ENCODE measurements at places on chromosomes 12 and 14.
A peak's percentile ranks its signal among the peaks of the same experiment; 100 is the strongest.

- DNase-seq = no peak
Observed at GRCh38 chr12:118061011-118061872, at the start of gene WSB2. Gene WSB2 (minus strand): TSS chr12:118061179. CDS start chr12:118061048, 131 bp downstream.

DNA sequence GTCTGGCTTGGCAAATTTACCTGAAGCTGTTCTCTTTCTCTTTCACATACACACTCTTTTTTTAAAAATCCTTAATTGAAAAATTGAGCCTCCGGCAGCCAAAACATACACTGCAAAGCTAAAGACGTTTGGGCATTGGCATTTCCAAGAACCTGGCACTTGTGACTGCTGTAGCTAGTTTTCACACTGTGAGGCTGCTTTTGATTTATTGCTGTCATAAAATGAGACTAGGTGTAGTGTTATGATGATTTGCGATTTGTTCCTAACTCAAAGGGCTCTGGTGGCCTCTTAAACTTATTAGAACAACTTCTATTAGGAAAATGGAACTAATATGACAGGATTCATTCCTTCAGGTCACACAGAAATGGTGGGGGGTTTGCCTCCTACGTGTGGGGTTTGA is 377.1 kb upstream of the FAR2 start:
- no peak for DNase-seq

DNA sequence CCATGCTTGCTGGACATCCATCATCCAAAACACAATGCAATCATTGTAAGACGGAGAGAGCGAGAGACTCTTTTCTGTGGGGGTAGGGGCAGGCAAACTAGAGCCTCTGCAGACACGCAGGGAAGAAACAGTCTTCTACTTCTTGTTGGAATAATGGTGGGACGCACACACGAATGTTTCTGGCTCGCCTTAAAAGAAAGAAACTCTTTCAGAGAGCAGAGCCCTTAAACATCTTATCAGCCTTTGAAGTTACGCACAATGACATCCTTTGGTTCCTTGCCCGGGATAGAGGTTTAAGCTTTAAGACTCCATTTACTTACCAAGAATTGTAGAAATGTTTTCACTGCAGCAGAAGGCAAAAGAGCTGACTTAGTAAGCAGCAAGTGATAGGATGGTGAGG is 133.8 kb upstream of the FOXN3 start:
- no peak for DNase-seq

- no peak for DNase-seq
Observed at GRCh38 chr12:72740064-72740463, 467.9 kb downstream of the TRHDE start.

DNA sequence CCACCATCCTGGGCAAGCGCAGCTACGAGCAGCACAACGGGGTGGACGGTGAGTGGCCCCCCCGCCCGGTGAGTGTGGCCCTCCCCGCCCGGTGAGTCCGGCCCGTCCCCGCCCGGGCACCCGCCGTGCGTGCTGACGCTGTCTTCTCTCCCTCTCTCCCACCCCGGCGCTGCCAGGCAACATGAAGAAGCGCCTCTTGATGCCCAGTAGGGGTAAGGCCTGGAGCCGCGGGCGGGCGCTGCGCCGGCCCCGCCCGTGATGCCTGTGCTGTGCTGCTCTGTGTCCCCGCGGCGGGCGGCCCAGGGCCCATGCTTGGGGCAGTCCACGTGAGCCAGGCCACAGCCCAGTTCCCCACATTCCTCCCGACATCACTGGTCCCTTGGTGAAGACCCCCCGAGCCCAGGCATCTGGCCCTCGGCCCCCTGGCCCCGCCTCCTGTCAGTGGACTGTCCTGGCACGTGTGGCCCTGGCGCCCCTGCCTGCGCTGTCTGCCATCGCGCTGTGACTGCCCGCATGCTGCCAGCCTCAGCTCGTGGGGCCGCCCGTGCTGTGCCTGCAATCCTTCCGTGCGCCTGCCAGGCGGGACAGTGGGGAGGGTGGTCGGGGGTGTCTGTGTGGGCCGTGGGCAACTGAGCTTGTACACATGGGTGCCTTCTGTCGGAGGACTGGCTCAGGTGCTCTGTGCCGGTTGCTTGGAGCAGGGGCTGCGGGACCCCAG is 7.9 kb upstream of the CRIP2 start:
- no peak for DNase-seq

DNA sequence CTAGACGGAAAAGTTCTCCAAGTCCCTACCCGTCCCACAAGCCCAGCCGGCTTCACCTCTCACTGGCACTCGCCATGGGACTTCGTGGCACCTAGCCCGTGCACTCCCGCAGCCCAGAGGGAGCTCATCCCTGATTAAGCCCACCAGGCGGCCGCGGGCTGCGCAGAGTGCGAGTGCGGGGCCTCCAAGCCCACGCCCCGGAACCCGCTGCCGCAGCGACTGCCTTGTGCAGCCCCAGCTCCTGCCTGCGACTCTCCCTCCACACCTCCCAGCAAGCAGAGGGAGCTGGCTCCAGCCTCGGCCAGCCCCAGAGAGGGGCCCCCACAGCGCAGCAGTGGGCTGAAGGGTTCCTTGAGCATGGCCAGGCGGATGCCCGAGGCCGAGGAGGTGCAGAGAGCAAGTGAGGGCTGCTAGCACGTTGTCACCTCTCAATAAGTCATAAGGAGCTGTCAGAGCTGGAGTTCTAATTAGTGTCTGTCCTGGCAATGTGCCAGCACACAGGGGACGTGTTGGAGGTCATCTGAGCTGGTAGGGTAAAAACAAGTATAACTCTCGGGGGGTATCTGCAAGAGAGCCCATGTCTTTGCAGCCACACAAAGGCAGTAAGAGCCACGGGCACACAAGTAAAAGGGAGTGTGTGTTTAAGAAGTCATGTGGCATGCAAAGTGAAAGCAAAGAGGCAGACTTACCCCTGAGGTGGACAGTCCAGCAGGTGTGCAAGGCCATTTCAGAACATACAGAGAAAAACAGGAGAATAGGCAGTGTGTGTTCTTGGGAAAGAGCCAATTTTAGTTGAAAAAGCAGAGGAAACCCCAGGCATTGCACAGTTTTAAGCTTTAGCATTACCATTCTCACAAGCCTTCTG is 27.1 kb upstream of the TMTC2 start:
- no peak for DNase-seq

GRCh38 chr14:65075628-65076325 is 26.5 kb downstream of the MAX start:
- DNase-seq = no peak

- no peak for DNase-seq
Observed at GRCh38 chr12:107352347-107353081, 259.2 kb upstream of the CRY1 start.

DNA sequence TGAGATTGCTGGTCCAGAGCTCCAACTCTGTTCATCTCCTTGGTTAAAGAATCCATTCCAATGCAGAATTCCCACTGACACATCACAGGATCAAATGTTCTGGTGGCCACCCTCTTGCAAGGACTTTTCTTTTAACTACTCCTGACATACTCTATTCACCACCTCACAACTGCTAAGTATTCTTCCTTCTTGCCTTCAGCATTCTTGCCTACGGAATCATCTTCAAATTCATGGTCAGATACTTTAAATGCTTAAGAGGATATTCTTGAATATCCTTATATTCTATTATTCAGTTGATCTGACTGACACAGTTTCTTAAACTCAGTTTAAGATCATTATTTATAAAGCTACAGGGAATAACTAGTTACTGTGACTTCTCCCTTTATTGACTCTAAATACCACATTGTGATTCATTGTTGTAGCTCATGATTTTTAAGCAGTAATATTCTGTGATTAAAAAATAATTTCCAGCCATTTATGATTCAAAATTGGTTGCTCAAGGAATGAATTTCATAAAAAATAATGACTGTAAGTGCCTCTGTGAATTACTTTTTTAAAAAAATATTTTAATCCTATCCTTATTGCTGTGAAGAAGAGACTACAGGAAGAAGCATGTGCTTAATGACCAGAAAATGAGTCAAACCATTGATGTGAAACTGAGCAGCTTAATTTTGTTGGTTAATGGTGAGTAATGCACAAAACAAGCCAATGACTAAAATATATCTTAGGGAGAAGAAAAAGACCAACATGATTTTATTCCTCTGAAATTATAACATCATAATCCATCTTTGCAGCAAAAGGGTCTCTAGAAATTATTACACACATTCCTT is 207.1 kb downstream of the PIK3C2G start:
- DNase-seq = no peak

DNA sequence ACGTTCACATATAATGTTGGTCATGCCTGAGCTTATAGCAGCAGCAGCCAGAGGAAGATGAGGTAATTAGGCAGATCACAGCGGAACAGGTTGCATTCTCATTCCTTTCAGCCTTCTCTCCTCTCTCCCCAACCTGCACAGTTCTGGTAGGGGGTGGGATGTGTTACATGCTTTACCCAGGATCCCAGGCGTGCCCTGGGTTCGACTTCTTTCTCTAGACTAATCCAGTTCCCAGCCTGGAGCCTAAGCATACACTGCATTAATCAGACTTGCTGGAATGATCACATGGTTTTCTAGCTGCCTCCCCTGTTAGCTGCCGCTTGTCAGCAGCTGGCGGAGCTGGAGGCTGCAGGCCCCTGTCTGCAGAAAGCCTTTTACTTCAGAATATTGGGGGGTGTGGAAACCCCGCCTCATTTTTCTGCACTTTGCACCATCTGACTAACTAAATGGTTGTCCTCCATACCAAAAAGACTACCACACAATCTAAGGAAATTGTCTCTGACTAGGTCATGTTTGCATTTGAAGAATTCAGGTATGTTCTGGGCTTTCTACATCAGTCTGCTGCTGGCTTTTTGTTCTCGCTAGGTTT is 46.0 kb upstream of the EVL start:
- DNase-seq = peak; percentile 62

- DNase-seq = no peak
Observed at GRCh38 chr12:96112733-96113132, 77.3 kb upstream of the LTA4H start.

Measured in SK-N-DZ (cell line).